ENCODE measurements at places on chromosomes 7 and 10.

- no peak for DNase-seq
Observed at GRCh38 chr7:137084607-137085380, 216.3 kb downstream of the CHRM2 start.

DNA sequence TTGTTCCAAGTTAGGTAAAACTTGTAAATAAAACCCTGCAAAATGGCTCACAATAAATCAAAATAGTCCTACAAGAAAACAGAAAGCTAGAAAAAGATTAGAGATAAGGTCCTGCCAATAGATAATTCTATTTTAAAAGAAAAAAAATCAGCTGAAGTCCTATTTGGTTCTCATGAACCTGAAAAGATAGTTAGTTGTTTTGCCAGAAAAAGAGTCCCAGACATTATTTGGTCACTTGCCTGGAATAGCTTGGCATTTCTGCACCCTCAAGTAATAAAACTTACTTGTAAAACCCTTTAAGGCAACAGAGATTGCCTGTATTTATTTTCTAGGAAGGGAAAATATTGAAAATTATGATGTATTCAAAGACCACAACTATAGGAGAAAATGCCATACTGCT lies 47.7 kb downstream of the LRRN3 start:
- no peak for DNase-seq

DNA sequence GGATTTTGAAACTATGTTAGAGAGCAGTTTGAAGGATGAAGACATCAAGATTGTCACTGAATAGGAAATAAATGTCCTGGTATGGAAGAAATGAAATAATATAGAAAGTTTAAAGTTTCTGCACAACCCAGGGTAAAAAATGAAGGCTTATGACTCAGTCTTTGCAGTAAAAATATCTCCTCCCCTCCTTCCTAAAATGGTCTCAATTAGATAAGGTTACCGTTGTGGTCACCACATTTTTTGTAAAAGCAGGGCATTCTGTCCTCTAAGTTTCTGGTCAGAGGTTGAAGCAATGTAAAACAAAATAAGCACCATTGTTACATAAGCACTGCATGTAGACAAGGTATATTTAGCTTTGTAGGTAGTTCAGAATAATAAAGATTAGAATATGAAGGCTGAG lies 403.5 kb downstream of the SUGCT start:
- no peak for DNase-seq

- DNase-seq: no peak
Observed at GRCh38 chr7:106954840-106955239, 89.7 kb upstream of the PRKAR2B start.

- no peak for DNase-seq
Observed at GRCh38 chr10:119367841-119368549, 160.6 kb downstream of the GRK5 start.

- no peak for DNase-seq
Observed at GRCh38 chr7:82760074-82760473, 316.5 kb upstream of the CACNA2D1 start.

DNA sequence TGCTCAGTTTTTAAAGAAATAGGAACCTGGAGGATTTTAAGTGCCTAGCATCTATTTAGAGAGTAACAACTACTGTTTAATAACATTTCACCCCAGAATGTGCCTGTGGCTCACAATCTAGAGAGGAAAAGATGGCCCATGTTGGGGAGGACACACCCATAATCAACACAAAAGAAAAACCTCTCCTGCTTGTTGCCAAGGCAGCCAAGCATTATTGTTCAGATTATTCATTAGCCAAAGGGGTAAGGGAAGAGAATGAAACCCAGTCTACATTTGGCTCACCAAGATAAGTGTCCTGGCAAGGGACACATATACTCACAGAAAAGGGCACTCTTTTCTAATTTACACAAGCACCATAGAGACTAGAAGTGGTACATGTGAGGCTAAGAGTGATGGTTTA lies 17.7 kb upstream of the IFIT1B start:
- DNase-seq: no peak

DNA sequence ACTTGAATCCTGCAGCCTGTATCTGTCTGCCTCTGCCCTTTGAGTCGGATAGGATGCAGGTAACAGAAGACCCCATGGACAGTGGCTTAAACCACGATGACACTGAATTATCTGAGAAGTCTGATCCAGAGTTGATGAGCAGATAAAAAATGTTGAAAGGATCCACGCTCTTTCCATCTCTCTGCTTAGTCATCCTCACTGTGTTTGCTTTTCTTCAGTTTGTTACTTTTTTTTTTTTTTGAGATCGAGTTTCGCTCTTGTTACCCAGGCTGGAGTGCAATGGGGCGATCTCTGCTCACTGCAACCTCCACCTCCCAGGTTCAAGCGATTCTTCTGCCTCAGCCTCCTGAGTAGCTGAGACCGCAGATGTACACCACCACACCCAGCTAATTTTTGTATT lies 36.9 kb upstream of the GOLGA7B start:
- no peak for DNase-seq

GRCh38 chr7:2256306-2257045 lies 14.4 kb downstream of the NUDT1 start:
- no peak for DNase-seq

DNA sequence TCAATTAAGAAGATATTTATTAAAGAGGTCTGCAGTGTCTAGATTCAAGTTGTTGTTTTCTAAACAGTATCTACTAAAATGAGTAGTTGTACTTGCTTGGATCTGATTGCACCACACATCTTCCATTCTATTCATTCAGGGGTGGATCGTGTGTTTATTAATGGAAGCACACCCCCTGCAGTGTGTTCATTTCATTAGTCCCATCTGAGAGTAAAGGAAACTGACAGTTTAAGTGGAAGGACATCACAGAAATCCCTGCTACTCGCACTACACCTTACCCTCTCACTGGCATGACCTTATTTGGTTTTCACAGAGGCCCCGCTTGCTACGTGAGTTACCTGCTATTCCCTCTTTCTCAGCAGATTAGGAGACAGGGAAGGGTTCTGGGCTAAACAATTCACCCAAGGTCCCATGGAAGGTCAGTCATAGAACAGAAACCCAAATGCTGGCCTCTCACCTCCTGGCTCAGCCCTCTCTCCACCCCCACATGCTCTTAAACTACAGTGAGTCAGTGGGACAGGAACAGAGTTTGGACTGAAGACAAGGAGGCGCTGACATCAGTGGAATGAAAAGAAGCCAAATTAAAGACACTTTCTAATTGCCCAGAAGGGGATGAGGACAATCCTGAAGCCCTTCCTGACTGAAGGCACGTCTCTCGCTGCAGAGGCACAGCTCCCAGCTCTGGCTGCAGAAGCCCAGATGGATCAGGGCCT lies 369.2 kb upstream of the NRP1 start:
- no peak for DNase-seq

DNA sequence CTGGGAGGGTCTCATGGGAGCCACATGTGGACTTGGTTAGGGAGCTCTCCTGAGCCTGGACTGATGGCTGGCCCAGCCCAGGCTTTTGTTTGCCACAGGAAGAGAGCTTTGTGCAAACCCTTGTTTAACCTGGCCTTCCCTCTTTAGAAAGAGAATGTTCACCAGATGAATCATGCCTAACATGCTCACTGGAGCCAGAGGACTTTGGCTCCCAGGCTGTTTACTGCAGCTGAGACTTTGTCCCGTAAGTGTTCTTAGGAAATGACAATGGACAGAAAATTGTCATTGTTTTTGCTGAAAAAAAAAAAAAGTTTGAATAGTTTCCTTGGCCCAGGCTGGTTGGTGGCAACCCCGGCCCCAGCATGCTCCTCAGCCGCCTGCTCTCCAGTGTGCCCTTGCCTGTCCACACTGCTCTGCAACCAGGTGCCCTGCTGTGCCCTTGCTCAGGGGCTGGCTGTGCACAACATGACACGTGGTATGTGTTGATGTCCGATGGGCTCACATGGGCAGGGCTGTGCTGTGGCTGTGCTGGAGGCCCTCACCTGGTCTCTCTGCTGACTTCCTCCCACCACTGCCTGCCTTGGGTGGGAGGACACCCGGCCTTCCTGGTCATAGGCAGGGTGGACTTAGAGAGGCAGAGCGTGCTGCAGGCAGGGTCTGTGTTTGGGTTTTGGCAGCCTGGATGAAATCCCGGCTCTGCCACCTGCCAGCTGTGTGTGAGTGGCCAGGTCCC lies 215.3 kb upstream of the ZNF32 start:
- DNase-seq: no peak

- DNase-seq: no peak
Observed at GRCh38 chr10:75295868-75296441, 60.2 kb upstream of the COMTD1 start.

GRCh38 chr7:55946545-55946944 lies 5.1 kb upstream of the MRPS17 start:
- no peak for DNase-seq

DNA sequence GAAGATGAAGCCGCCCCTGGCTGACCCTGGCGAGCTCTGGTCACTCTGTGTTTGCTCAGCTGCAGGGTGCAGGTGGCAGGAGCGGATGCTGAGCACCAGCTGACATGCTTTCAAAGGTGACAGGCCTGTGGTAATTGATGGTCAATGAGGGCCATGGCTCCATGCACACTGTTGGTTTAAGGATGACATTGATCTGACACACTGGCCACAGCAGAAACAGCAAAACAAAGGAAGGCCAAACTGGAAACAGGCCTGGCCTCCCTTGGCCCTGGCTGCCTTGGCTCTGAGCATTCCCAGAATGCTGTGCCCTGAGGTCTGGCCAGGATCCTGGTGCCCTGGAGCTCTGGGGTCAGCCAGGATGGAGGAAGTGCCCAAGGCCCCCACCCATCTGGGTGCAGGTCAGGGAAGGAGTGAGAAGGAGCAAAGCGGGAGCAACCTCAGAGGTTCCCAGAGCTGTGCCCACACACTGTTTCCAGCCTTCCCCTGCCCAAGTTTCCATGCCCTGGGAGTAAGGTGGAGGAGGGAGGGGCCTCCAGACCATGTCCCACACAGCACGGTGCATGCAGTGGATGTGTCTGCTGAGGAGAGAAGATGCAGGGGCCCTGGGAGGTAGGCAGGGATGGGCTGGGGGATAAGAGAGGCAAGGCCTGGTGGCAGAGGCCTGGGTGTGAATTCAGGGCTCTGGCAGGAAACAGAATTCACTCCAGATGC lies 302.2 kb downstream of the RPS24 start:
- DNase-seq: no peak

DNA sequence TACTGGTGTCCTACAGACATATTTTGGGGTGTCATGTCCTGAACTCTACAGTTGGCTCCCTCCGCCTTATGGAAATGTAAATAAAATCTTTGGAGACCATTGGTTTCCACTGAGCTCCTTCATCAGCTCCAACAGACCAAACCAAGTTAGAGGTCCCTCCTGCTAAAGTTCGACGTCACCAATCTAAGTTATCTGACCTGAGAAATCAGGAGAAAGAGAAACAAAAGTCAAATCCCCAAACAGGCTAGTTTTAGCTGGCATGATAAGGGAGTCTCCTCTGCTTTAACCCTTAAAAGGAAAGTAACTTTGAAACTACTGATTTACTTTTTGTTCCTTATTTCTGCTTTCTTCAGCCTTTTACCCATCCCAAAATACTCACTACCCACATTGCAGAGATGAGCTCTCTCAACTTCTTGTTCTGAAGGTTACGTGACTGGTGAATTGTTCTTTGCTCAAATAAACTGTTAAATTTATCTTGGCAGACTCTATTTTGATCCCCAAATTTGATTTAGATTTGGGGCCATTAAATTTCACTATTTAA lies 39.9 kb downstream of the AVL9 start:
- no peak for DNase-seq

- no peak for DNase-seq
Observed at GRCh38 chr7:74215921-74216320, 6.1 kb downstream of the LAT2 start.

- DNase-seq: no peak
Observed at GRCh38 chr7:31892099-31892829, 177.9 kb downstream of the PDE1C start.

- DNase-seq: no peak
Observed at GRCh38 chr10:71681977-71682376, 37.6 kb downstream of the C10orf105 start.

DNA sequence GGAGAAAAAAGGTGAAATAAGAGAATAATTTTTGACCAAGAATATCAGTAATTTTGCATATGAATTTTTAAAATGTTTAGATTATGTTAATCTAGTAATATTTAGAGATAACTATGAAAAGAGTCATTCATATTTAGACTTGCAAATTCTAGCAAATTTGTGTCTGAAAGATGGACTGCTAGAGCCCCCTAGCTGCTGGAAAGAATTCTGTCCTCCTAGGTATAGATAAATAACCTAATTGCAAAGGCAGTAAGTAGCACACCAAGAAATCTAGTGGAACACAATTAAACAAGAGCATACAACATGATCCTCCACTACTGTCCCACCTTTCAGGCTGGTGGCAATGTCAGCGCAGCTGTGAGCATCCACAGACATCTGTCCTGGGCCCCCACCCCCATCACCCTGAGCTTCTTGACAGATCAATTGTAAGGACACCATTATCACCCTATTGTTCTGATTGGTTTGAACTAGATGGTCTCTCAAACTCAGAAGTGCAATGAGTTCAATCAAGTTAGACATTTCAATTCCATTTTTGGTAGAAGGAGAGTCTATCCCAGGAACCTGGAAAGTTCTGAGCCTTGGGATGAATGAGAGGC lies 15.0 kb upstream of the GFRA1 start:
- no peak for DNase-seq

DNA sequence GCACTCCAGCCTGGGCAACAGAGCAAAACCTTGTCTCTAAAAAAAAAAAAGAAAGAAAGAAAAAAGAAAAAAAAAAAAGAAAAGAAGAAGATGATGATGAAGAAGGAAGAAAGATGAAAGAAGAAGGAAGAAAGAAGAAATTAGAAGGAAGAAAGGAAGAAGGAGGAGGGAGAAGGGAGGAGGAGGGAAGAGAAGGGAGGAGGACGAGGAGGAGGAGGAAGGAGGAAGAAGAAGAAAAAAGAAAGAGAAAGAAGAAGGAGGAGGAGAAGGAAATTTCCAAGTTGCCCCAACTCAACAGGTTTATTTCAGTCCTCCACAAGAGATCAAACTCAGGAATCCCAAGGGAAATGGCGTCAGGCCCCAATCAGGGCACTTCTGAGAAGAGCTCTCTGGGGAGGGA lies 115.7 kb downstream of the ABLIM1 start:
- no peak for DNase-seq

GRCh38 chr7:83528925-83529423 lies 120.0 kb downstream of the SEMA3E start:
- no peak for DNase-seq

DNA sequence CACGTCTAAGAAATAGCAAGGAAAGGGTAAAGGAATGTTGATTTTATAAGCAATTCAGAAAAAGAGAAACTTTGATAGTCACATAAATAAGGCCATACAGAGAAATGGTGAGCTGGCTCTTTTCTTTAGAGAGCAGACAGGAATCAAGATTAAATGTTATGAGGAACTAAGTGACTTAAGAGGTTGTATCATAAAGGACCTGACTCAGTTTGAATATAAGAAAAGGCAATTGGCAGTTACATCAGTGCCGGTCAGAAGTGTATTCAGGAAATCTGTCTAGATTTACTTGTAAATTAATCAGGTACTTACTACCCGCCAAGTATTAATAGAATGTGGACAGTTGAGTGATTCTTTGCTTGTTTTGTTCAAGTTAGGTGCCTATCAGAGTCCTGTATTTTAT lies 2.1 kb downstream of the MRPL32 start:
- no peak for DNase-seq

- DNase-seq: no peak
Observed at GRCh38 chr7:101708223-101708622, 79.1 kb upstream of the MYL10 start.
